Bone marrow (tissue), 2 donors: ENCODE measurements at places on chromosomes 5 and 9.

GRCh38 chr5:173753307-173754168, 134.6 kb upstream of the CPEB4 start:
- DNase-seq, result no peak

- no peak for DNase-seq
These were observed 43.9 kb upstream of the CEP78 start for GRCh38 chr9:78191931-78192330.

- no peak for DNase-seq
These were observed 120.3 kb downstream of the INVS start for GRCh38 chr9:100219347-100219746.

DNA sequence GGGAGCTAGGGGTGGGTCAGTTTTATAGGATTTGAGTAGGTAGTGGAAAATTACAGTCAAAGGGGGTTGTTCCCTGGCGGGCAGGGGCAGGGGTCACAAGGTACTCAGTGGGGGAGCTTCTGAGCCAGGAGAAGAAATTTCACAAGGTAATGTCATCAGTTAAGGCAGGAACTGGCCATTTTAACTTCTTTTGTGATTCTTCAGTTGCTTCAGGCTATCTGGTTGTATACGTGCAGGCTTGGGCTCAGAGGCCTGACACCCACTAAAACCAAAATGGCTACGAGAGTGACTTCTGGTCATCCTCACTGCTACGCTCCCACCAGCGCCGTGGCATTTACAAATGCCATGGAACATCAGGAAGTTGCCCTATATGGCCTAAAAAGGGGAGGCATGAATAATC, 20.7 kb upstream of the NXNL2 start:
- no peak for DNase-seq

DNA sequence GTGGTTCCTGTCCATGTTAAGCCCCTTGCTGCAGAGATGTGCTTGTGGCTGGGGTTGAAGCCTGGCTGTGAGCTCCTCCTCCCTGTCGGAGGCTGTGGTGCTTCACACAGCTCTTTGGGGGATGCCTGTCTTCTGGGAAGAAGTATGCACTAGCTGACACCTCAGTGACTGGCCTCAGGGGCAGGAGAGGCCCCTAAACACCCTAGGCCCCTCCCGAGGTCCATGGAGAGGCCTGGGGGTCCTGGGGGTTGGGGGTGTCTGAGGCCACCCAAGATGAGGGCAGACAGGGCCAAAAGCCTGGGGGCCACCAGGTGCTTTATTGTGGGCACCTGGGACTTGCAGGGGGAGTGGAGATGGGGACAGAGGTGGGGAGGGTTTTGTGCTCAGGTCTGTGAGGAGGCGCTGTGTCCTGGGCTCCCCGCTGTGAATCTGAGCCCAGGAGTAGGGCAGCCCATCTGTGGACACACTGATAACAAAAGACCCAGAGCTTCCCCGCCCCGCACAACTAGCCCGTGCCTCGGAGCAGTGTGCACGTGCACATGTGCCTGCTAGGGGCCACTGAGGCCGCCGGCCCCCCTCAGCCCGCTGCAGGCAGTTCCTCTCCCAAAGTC, 92.0 kb downstream of the PHF2 start:
- no peak for DNase-seq

GRCh38 chr5:31054453-31054852, 139.0 kb upstream of the CDH6 start:
- no peak for DNase-seq

DNA sequence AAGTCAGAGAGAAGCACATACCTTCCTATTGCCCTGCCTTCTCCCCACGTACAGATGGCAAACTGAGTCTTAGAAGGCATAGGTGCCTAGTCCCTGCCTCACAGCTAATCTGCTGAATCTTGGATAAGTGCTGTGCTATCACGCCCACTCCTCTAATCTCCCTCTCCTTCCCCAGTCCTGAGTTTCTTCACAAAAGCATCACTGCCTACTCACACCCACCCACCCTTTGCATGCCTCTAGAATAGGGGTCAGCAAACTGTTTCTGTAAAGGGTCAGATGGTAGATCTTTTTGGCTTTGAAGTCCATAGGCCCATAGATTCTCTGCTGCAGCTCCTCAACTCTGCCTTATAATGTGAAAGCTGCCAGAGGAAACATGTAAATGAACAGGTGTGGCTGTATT, 23.2 kb upstream of the JADE2 start:
- no peak for DNase-seq

DNA sequence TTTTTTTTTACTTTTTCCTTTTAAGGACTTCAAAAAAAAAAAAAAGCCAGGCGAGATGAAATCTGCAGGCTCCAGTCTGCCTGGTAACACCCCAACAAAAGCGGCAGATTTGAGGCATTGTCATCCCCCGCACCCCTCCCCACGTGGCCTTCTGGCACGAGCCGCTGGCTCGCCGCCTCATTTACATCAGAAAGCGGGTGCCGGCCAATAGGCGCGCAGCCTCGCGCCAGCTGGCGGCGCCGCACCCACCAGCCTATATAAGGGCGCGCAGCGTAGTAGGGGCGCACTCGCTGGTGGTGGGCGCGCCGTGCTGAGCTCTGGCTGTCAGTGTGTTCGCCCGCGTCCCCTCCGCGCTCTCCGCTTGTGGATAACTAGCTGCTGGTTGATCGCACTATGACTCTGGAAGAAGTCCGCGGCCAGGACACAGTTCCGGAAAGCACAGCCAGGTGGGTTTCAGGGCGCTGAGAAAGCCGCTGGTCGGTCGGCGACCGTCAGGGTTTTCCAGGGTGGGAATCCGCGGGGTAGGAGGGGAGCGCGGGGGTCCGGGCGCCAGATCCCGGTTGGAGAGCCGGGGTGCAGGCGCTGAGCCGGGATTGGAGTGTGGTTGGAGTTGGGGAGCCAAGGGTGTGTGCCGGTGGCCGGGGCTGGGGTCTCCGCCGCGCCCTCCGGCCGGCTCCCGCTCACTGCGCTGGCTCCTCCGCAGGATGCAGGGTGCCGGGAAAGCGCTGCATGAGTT, at the start of gene GADD45G:
TSS of gene GADD45G (plus strand) at position 284 of the 736 bp plus-strand sequence. CDS start at position 394, 110 bp downstream.
- peak; percentile 18 for DNase-seq

DNA sequence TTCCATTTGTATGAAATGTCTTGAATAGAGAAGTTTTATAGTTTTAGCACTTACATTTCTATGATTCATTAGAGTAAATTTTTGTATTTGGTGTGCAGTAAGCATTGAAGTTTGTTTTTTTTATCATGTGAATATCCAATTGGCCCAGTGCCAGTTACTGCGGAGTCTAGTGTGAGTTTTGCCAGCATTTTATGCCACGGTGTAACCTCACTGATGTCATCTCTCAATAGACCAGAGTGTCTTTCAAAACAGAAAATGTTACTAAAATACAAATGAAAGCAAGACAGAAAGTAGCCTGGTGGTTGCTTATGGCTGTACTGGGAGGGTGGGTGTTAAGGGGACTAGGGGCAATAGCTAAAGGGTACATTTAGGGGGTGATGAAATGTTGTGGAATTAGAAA, 62.8 kb downstream of the IPPK start:
- no peak for DNase-seq

- DNase-seq, result no peak
These were observed 25.0 kb downstream of the CSF2 start for GRCh38 chr5:132098621-132099020.

- no peak for DNase-seq
These were observed 25.0 kb upstream of the PUM3 start for GRCh38 chr9:2868883-2869282.

GRCh38 chr9:108180541-108180940, 675.2 kb downstream of the ACTL7B start:
- DNase-seq, result no peak

- DNase-seq, result no peak
These were observed 365.8 kb upstream of the ZNF608 start for GRCh38 chr5:125112196-125112595.

DNA sequence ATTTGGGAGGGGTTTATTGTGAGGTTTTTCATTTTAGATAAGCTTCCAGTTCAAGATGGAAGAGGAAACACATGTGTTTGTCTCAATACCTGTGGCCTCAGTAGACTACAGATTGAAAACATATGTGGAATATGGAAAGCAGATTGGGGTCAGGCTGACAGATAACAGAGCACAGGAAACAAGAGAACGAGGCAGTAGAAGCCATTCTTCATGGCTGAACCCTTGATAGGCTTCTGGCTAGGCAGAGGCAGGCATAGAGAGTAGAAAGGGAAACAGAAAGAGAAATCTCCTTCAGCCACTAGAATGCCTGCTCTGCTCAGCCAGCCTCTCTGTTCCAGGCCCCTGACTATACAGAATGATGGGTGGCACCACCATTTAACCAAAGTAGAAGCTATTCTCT, 152.5 kb downstream of the MUSK start:
- DNase-seq, result no peak

DNA sequence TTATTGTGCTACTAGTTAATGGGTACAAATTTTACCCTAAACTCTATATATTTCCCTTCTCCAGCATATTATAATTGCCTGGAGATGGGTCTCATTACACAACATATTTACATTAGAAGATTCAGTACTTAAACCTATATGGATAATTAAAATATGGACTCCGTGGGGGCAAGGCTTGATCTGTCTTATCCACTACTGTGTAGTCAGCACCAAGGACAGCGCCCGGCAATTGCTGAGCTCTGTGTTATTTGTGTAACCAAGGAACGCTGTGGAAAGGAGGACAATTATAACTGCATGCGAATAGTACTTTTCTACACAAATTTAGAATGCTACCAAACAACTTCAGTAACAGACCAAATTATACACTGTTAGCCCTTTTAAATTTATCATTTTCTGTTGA, 77.7 kb downstream of the DNAH5 start:
- DNase-seq, result no peak

GRCh38 chr5:99272576-99272975, 343.8 kb upstream of the CHD1 start:
- DNase-seq, result no peak

DNA sequence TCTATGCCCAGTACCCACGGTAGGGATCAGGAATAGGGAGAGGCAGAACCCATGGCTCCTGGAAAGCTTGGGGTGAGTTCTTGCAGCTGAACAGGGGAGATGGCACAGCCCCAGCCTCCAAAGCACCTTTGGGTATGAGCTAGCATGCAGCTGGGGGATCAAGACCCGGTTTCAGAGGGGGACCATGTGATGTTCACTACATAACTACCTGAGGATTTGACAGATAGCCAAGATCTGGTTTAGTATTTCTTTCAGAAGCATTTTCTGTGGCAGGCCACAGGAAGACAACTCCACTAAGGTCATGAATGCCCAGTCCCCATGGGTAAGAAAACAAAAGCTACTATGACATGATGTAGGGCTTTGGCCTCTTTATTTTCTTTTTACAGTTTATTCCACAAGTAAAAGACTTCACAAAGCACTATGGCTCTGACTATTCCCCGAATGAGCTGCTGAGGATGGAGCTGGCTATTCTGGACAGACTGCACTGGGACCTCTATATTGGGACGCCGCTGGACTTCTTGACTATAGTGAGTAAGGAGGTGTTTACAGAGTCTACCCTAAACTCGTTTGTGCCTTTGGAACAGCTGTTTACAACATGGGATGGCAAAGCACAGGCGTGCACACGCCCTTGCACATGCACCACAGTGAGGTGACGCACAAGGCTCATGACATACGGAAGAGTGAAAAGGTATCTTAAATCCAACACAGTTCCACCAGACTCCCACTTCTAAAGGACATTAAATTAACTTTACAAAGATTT, 3.4 kb downstream of the CCNI2 start:
- no peak for DNase-seq

GRCh38 chr9:5336688-5337087, 3.0 kb downstream of the RLN1 start:
- DNase-seq, result no peak
